ENCODE measurements at places on chromosomes 7 and 10.

DNA sequence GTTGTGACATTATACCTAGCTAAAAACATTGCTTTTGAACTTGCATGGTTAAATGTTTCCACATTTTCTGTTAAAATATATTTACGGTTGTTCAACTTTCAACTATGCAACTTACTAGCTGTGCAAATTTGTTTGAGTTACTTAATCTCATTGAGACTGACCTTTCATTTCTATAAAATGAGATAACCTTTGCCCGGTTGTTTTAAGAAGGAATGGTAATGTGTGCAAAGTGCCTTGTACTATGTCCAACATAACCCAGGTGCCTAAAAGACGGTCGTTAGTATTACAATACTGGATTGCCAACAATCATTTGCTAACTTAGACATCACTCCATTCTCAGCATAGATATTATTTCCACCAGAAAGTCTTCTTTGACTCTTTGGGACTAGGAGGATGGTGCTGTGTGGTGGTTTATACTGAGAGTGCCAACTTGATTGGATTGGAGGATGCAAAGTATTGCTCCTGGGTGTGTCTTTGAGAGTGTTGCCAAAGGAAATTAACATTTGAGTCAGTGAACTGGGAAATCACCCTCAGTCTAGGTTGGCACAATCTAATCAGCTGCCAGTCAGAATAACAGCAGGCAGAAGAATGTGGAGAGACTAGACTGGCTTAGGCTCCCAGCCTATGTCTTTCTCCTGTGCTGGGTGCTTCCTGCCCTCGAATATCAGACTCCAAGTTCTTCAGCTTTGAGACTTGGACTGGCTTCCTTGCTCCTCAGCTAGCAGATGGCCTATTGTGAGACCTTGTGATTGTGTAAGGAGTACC, 85.2 kb upstream of the PDSS1 start:
- DNase-seq = no peak

DNA sequence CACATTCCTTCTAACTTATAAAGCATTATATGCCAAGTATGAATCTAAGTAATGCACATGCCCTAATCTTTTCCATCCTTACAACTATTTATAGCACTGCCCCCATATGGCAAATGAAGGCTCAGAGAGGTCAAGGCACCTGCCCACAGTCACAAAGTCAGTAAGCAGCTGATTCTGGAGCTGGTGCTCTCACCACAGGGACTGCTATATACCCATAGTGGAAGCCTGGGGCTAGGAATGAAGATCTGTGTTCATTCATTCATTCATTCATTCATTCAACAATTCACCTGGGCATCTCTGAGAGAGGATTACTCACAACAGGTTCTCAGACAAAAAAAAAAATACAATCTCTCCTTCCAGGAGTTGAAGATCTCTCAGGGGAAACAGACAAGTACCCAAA, 213.4 kb downstream of the KCNMA1 start:
- no peak for DNase-seq

- no peak for DNase-seq
Observed at GRCh38 chr10:11230498-11231167, 213.0 kb downstream of the CELF2 start.

DNA sequence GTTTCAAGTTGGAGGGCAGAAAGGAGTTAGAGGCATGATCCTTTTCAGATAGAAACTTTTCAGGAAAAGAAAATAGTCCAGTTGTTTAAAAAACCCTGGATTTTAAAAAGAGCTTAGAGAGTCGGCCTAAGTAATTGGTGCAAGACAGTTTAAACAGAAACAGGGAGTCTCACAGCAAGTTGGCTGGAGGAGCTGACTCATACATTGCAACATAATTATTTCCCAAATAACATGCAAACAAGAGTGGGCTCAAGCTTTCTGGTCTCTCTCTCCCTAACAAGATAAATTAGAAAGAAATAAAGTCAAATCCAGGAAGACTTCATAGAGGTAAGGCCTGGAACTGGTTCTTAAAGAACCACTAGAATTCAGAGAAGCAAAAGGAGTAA, 100.3 kb upstream of the AGBL3 start:
- DNase-seq = no peak

- DNase-seq = no peak
Observed at GRCh38 chr7:31690935-31691334, 3.9 kb downstream of the PPP1R17 start.

GRCh38 chr7:139242741-139243281, 11.8 kb downstream of the UBN2 start:
- no peak for DNase-seq

- no peak for DNase-seq
Observed at GRCh38 chr7:106841896-106842390, 23.1 kb upstream of the PIK3CG start.

GRCh38 chr7:92754919-92755581, 81.3 kb downstream of the CDK6 start:
- DNase-seq = no peak

DNA sequence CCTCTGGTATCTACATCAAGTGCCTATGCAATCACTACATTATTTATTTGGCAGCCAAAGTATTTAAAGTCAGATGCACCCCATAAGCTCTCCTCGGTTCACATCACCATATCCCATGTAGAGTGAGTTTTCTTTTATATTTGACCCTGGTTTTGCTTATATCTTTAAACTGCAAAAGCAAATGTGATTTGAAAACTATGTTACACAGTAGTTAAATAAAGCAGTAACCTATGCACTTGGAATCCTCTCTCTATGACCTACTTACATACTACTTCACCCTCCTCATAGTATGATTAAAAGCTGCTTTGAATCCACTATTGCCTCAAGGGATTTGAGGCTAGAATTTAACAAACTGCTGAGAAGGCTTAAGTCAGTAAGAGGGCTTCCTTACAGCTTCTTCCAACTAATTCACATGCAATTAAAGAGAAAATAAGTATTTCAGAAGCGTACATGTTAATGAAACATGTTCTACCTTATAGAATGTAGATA, 2.2 kb upstream of the CELF2 start:
- no peak for DNase-seq

- DNase-seq = no peak
Observed at GRCh38 chr10:116809483-116810119, 39.7 kb upstream of the ENO4 start.

DNA sequence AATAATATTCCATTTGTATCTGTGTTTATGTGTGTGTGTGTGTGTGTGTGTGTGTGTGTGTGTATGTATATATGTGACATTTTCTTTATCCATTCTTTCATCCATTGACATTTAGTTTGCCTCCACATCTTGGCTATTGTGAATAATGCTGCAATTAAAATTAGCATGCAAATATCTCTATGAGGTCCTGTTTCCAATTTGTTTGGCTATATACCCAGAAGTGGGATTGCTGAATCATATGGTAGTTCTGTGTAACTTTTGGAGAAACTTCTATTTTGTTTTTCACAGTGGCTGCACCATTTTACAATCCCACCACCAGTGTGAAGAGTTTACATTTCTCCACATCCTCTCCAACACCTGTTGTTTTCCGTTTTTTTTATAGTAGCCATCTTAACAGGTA, 53.1 kb downstream of the CH25H start:
- no peak for DNase-seq

DNA sequence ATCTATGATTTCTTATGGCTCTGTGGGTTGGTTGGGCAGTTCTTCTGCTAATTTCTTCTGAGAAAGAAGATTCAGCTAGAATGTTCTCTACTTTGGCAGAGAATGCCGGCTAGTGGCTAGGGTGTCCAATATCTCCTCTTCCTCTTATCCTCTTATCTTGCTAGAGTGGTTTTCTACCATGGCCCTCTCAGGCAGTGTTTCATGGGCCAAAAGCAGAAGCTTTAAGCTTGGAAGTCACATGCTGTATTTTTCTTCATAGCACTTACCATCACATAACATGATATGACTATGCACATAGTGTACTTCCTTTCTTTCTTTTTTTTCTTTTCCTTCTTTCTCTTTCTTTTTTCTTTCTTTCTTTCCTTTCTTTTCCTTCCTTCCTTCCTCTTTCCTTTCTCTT, 140.0 kb downstream of the ITGB8 start:
- no peak for DNase-seq

DNA sequence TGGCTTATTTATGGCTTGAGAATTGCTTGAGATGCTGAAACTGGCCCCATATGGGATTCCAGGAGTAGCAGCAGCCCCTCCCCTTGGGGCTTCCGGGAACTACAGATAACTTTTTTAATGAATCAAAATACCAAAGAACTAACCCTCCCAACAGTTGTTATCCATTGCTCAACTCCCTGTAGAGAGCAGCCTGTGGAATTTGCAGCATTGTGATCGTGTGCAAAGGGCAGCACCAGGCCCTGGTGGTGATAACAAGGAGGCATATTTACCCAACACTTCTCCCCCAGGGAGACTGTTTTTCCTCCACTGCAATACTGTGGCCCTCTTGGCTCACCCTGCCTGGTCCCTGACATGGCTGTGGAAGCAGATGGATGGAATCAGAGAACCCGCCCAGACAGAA, 196.2 kb downstream of the PLXNA4 start:
- no peak for DNase-seq

DNA sequence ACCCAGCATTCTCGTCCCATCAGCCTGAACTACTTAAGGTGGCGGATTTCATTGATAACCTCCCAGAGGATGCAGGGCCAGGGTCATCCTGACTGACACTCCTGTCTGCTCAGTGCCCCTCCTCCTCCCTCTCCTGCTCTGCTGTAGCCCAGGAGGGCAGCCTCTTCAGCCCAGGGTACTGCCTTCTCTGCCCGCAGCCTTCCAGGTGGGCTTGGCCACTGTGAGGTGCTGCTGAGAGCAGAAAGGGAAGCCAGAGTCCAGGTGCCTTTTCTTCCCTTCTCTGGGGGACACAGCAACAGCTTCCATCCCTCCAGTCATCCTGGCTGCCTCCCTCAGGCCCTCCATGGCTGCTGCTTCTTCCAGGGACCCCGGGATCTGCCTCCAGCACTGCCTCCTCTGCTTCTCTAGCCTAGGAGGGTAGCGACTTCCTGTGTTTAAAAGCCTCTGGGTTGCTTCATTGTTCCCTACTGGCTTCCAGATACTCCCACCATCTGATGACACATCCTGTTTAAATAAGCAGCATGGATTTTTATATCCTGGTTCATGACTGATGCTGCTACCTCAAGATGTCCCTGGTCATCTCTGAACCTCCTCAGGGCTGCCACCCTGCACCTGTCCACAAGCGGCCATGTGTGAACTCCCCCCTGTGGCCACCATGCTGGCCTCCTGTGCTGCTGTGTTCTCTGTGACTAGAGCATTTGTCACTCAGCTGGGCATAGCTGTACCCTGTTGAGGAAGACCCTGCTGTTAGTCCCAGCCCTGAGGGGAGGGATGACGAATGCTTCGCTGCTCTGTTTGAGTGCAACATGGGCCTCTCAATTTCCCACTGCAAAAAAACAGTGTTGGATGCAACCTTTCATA, 55.8 kb downstream of the AKR1C4 start:
- DNase-seq = no peak

DNA sequence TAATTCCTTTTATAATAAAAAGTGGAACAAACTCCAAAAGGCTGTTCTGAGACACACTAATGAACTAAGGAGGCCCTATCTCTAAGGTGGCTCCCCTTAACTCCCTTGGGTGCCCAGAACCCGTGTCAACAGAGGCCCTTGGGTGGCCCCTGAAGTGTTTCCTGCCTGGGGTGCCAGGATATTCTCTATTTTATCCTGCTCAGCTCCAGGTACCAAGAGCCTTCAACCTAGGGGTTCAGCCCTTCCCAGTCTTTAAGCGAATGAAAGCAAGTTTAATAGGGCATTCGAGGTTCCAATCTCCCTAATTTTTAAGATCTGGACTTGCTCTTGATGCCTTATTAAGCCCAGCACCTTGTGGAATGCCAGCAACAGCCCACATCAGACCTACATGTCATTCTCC, 64.4 kb upstream of the MYO3A start:
- DNase-seq = no peak

- no peak for DNase-seq
Observed at GRCh38 chr10:83373671-83374070, 765.6 kb upstream of the GHITM start.

DNA sequence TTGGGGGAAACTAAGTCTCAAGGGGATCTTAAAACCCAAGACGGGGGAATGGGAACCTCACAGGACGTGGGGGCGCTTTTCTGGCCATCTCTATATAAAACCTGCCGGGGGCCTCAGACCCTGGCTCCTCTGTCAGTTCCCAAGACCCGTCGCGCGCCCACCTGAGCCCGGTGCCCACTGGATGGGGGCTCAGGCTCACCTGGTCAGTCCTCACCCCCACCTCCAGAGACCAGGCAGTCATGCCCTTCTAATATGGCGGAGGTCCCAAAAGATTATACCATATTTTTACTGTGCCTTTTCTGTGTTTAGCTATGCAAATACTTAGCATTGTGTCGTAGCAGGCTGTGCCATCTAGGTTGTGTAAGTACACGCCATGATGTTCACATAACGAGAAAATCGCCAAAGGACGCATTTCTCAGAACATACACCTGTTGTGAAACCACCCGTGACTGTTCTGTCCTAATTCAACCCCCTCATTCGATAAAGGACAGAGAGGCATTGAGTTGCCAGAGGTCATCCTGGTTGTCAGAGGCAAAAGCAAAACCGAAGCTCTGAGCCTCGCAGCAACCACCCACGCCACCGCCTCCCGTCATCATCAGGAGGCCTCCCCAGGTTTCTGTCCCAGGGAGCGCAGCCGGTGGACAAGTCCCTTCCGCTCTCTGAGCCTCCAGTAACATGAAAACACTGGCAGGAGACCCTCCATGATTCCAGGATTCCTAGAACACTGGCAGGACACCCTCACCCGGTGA, 28.9 kb downstream of the OAT start:
- no peak for DNase-seq

DNA sequence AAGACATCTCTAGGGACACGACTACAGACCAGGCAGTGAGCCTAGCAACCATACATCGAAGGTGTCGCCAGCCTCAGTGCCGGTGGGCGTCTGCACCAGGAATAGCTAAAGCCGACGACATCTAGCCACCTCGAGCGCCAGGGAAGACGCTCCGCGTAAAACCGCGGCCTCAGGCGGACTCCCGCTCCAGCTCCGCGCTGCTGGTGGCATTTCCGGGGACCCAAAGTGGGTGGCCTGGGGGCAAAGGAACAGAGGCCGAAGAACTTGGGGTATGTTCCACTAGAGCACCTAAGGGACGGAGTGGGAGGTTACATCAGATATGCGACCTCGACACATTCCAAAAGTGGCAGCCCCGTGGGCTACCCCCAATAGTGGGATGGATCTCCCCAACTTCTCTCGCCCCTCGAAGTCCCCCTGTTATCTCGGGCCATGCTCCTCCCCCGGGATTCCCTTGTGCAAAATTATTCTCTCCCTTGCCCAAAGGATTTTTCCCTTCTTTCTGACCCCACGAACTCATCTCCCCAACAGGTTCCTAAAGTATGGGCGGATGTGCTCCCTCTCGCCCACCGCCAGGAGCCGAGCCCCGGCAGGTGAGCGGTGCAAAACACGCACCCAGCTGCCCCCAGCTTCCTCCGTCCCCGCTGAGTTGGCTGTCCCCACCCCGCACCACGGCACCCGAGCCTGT, 1.2 kb downstream of the KCNMA1 start:
- DNase-seq = no peak

DNA sequence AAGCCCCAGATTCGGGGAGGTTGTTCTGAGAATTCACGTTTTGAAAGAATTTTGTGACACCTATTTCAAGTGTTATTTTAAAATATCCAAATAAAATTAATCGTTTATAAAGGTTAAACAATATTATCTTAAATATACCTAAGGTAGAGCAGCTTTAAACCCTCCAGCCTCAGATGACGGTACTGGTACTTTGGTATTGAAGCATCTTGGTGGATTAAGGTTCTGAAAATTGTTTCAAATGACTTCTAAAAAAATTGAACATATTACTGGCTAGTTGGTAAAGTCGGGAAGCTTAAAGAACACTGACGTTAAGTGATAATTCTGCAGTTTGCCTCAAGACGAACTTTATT, 392 bp upstream of the HUS1 start:
- DNase-seq = no peak

Data from hindlimb muscle (tissue), 1 donor.